ENCODE measurements at places on chromosomes 5 and 9.

GRCh38 chr5:36153726-36154125, 1.8 kb downstream of the SKP2 start:
- DNase-seq, result no peak

DNA sequence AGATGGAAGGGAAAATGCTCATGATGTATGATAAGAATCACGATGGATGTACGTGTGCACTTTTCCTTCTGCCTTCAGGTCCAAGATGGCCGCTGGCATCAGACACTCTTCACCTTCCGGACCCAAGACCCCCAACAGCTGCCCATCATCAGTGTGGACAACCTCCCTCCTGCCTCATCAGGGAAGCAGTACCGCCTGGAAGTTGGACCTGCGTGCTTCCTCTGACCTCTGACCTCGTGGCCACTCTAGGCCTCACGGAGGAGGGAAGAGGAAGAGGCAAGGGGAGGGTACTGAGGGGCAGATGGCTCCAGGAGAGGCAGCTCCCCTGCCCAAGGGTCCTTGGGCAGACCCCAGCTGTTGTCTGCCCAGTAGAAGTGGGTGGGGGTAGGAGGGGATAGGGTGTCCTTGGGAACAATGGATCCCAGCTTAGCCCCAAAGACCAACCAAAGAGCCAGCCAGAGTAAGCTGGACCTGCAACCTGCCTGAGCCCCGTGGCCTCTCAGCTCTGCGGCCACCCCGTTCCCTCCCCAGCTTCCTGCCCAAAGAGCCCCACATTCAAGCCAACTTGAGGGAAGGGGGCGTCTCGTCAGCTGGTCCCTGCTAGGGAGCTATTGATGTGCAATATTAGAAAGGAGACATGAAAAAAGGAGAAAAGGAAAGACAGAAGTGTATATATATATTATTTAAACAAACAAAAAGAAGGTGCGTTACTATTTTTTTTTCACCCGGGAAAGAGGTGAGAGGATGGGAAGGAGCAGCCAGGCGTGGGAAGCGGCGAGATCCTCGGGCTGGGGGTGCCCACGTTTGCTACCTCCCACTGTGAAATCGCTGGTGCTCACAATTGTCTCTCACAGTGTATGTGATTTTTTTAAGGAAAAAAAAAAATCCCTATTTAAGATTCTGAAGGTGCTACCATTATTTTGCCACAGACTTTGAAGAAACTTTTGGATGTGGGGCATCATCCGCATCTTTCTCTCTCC, 12.1 kb upstream of the ORM1 start:
- DNase-seq, result no peak

DNA sequence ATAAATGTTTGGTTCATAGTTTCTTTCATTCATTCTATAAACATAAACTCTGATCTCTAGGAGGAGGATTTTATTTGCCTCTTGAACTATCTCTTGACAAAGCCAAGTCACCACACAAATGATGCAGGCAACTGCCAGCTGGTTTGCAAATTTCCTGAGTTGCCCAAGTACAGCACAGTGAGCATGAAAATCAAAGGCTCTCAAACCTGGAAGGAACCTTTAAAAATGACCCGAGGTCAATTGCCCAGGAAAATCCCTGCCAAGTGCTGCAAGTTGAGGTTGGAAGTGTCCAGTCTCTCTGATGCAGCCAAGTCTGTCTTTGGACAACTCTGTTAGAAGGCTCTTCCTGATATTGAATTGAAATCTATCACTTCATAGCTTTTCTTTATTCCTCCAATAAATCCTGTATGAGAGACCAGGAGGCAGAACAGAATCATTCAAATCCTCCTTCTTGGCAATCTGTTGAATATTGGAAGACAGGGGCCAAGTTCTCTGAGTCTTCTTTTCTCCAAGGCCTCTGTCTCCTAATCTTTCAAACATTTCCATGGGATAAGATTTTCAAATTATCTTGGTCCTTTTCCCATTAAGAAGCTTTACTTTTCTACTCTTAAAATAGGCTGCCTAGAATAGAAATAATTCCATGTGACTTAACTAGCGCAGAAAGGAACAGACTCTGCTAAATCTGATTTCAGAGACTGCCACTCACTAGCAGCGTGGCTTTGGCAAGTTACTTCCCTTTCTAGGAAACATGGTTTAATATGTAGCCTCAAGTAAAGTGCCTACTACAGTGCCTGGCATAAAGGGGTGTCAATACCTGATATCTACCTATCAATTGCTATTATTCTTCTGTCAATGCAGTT, 159.2 kb downstream of the SNX18 start:
- DNase-seq, result no peak

DNA sequence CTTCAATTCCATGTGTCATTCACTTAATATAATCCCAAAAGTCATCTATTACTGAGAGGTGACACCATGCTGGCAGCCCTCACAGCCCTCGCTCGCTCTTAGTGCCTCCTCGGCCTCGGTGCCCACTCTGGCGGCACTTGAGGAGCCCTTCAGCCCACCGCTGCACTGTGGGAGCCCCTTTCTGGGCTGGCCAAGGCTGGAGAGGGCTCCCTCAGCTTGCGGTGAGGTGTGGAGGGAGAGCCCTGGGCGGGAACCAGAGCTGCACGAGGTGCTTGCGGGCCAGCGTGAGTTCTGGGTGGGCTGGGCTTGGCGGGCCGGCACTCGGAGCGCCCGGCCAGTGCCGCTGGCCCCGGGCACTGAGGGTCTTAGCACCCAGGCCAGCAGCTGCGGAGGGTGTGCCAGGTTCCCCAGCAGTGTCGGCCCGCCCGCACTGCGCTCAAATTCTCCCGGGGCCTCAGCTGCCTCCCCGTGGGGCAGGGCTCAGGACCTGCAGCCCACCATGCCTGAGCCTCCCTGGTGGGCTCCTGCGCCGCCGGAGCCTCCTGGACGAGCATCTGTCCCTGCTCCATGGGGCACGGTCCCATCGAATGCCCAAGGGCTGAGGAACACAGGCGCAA, 374.1 kb downstream of the ELAVL2 start:
- no peak for DNase-seq

DNA sequence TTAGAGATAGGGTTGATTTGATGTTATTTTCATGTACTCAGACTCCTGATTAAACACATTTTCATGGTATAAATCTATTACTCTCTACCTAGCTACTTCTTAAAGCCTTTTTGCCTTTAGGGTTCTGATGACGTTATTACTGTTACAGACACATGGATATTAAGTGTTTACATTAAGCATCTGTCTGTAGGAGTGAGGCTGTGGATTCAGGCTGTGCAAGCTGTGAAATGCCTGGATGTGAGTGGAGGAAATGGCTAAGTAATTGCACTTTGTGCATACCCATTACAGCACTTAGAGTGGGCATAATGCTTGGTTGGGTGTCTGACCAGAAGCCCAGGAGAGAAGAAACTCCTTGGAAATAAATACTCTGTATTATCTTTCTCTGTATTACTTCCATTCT, 186.8 kb downstream of the SNX18 start:
- DNase-seq, result no peak

DNA sequence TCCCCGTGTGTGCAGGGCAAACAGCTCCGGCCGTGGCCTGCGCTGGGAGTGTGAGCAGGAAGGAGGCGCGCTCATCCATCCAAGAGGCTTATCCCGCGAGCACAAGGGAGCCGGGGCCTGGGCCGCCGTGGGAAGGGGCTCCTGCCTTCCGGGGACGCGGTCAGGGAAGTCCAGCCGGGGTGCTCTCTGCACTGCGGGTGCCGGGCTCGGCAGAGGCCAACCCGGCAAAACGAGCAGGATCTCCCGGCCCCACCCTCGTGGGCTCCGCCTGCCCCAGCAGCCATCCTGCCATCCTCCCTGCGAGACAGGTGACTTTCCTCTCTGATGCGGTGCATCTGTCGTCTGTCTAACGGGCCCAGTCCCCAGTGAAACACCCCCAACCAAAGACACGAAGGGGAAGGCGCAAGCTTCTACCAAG, 244.2 kb downstream of the AUH start:
- no peak for DNase-seq

- DNase-seq, result no peak
Observed at GRCh38 chr9:118809160-118809625, 560.0 kb downstream of the BRINP1 start.

DNA sequence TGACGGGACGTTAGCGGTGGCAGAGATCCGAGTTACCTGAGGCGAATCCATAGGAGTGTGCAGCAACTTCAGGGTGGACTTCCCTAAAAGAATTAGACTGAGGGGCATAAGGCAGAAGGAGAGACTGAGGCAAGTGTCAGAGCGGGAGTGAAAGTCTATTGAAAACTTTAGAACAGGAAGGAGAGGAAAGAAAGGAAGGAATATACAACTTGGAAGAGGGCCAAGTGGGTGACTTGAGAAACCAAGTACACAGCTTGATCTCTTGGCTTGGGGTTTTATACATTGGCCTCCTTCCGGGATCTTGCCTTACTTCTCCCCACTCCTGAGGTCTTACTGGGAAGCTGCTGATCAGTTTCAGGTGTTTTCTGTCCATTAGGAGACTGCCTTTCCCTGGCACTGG, 84.9 kb downstream of the SNX18 start:
- DNase-seq, result no peak

DNA sequence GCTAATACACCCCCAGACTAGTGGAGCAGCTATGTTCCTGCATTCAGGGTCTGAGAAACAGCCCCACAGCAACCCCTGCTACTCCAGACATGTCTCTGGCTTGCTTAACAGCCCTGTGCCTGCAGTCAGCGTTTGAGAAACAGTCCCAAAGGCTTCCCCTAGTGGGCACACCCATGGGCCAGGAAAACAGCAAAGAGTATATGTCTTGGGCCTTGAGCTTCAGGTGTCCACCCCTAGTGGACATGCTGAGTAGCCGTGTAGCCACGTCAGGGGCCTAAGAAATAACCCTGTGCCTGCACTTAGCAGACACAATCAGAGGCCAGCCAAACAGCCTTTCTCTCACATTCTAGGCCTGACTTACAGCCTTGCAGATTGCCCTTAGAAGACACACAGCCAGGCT, 698.6 kb downstream of the PTPRD start:
- DNase-seq, result no peak

DNA sequence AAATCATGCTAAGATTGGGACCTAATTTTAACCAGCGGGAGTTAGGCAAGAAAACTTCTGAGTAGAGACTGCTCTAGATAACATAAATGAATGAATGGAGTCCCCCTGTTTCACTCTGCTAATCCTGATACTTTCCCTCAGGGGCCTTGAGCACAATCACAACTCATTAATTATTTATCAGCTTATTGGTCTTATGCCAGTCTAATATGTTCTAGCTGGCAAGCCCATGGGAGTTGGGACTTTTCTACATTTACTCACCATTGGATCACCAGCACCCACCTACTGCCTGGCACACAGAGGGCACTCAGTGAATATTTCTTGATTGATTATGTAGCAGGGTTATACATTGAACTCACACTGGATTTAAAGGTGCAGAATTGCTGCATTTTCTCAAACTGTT, 13.5 kb upstream of the TMED7 start:
- DNase-seq, result no peak

- no peak for DNase-seq
Observed at GRCh38 chr9:88987661-88988060, 3.6 kb upstream of the S1PR3 start.

- DNase-seq, result no peak
Observed at GRCh38 chr9:112043423-112043822, 131.7 kb downstream of the SUSD1 start.

GRCh38 chr9:124771867-124772679, 962 bp upstream of the NR6A1 start:
- DNase-seq, result no peak

Data from amniotic stem cell (primary cell).